ENCODE measurements at places on chromosomes 2 and 18.

DNA sequence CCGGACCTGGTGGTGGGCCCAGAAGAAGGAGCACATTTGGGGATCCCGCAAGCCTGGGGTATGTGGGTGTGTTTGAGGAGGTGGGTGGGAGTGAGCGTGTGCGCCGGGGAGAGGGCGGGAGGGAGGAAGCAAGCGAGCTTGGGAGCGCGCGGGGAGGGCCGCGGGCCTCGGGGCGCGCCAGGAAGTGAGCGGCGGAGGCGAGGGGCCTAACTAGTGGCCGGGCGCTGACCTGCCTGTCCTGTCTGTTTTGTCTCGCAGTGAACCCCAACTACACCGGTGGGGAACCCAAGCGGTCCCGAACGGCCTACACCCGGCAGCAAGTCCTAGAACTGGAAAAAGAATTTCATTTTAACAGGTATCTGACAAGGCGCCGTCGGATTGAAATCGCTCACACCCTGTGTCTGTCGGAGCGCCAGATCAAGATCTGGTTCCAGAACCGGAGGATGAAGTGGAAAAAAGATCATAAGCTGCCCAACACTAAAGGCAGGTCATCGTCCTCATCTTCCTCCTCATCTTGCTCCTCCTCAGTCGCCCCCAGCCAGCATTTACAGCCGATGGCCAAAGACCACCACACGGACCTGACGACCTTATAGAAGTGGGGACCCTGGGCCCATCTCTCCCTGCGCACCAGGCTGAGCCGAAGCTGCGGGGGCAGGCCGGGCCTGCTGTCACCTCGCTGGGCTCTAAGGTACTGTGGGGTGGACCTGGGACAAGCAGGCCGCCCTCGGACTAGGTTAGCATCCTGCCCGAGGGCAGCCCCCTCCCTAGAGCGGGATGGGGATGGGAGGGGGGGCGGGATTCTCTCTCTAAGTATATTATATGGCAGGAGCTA is 1.2 kb downstream of the HOXD4 start:
- no peaks in the 10 kb centered on the region for H3K4me1 ChIP-seq
- H3K4me3 ChIP-seq = no peak overlapping the region
- DNase-seq = no peak
- H3K27ac ChIP-seq = no peak overlapping the region
- H3K36me3 ChIP-seq = peaks cover 9% of the 10 kb centered on the region

- no peak overlapping the region for H3K4me3 ChIP-seq
- no peak overlapping the region for H3K27ac ChIP-seq
- H3K4me1 ChIP-seq = peaks cover 15% of the 10 kb centered on the region
Measured at GRCh38 chr2:219965287-219966194, 338.1 kb downstream of the SLC4A3 start.

GRCh38 chr2:164141271-164141670 is 405.5 kb upstream of the FIGN start:
- H3K27me3 ChIP-seq = no peaks in the 10 kb centered on the region
- no peak for DNase-seq
- H3K4me3 ChIP-seq = no peak overlapping the region
- H3K36me3 ChIP-seq = no peaks in the 10 kb centered on the region
- H3K27ac ChIP-seq = no peak overlapping the region
- peaks cover 19% of the 10 kb centered on the region for H3K4me1 ChIP-seq

- no peak for DNase-seq
- H3K4me1 ChIP-seq = peaks cover 16% of the 10 kb centered on the region
- H3K27ac ChIP-seq = no peak overlapping the region
- no peak overlapping the region for H3K4me3 ChIP-seq
- no peaks in the 10 kb centered on the region for H3K36me3 ChIP-seq
Measured at GRCh38 chr18:28208268-28208667, 31.3 kb upstream of the CDH2 start.

DNA sequence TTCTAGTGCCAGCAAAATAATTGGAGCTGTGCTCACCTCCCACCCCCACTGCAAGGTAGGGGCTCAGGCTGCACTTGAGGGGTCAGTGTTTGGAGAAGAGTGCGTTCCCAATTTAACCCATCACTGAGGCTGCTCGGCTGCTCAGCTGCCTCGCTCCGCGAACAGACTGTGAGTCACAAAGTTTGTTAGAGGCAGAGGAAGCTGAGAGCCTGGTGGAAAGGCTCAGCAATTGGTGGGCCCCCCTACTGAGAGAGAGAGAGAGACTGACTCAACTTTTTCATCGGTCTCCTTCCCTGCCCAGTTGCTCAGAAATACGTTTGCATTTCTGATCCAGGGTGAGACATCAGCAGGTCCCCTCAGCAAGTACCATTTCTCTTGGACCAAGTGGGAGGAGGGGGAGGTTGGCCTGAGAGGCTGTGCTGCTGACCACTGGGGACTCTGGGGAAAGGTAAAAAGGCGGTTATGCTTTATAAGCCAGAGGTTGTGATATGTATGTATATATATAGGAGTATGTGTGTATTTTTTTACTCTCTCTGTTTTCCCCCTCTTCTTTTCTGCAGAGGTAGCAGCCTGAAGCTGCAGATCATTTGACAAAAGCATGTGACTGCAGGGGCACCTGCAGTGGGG is 1.5 kb downstream of the EFR3B start:
- peaks cover 18% of the 10 kb centered on the region for H3K4me1 ChIP-seq
- DNase-seq = peak; percentile 95
- no peaks in the 10 kb centered on the region for H3K36me3 ChIP-seq

- H3K36me3 ChIP-seq = no peaks in the 10 kb centered on the region
- H3K27me3 ChIP-seq = no peaks in the 10 kb centered on the region
- no peak overlapping the region for H3K4me3 ChIP-seq
Measured at GRCh38 chr2:220748875-220749479, 823.1 kb downstream of the EPHA4 start.

GRCh38 chr2:137865954-137866540 is 98.2 kb upstream of the HNMT start:
- H3K36me3 ChIP-seq = no peaks in the 10 kb centered on the region

- no peak overlapping the region for H3K4me3 ChIP-seq
- no peaks in the 10 kb centered on the region for H3K4me1 ChIP-seq
- no peaks in the 10 kb centered on the region for H3K36me3 ChIP-seq
Measured at GRCh38 chr2:23569761-23570365, 184.9 kb downstream of the KLHL29 start.

All from GM23248 (cell line).